Activated CD4-positive, alpha-beta T cell treated with anti-CD3 and anti-CD28 coated beads for 36 hours (primary cell): ENCODE measurements at places on chromosomes 11 and 22. TPM values are rescaled to one million over a fixed set of nuclear protein-coding genes. Genes with fewer than 3 reads are reported as not detected.

- no peaks in the 10 kb centered on the region for H3K36me3 ChIP-seq
- peaks cover 25% of the 10 kb centered on the region for H3K27me3 ChIP-seq
- H3K4me3 ChIP-seq = no peak overlapping the region
- DNase-seq = no peak
- H3K27ac ChIP-seq = no peak overlapping the region
Observed at GRCh38 chr11:19326499-19326898, 85.8 kb upstream of the E2F8 start.

DNA sequence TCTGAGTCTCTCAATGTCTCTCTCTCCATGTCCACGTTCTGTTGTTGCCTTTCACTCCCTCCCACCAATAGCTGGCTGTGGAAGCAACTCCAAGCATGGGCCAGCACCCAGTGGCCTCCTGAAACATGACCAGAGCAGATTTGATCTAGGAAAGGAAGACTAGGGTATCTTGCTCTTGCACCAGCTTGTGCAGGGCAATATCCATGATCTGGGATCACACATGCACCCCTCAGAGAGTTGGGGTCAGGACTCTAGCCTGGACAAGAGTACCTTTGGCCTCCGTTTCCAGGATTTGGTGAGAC is 34.5 kb upstream of the RIC3 start:
- no peak for DNase-seq
- H3K4me1 ChIP-seq = peaks cover 4% of the 10 kb centered on the region
- no peaks in the 10 kb centered on the region for H3K36me3 ChIP-seq
- H3K27me3 ChIP-seq = peaks cover 17% of the 10 kb centered on the region

- no peak overlapping the region for H3K27ac ChIP-seq
- DNase-seq = peak; percentile 72
- peaks cover 20% of the 10 kb centered on the region for H3K4me1 ChIP-seq
Observed at GRCh38 chr11:67996622-67997474, 7.0 kb downstream of the UNC93B1 start.

GRCh38 chr11:133228471-133229329 is 303.6 kb downstream of the OPCML start:
- H3K27me3 ChIP-seq = peaks cover 5% of the 10 kb centered on the region
- no peak overlapping the region for H3K4me3 ChIP-seq
- no peaks in the 10 kb centered on the region for H3K4me1 ChIP-seq
- no peak for DNase-seq
- no peak overlapping the region for H3K27ac ChIP-seq

Gene ZP1
- not detected for total RNA-seq

Gene FOXRED1
- total RNA-seq = 43.7 TPM
